ENCODE measurements at places on chromosomes 1 and 21. TPM values are rescaled to one million over a fixed set of nuclear protein-coding genes. Genes with fewer than 3 reads are reported as not detected.

Gene RBM34
- 50.1 TPM for total RNA-seq

Gene HNRNPR
- 53.5 TPM for total RNA-seq

Gene SCAF4
- total RNA-seq: 15.4 TPM

Gene OR2G6
- total RNA-seq: not detected

Gene GFI1
- total RNA-seq: 0.19 TPM

Gene KIRREL1
- total RNA-seq: 9.5 TPM

Gene ROR1
- total RNA-seq: 8.6 TPM

Gene CD160
- not detected for total RNA-seq

Gene SAMSN1
- 1.3 TPM for total RNA-seq

Gene PROK1
- not detected for total RNA-seq

Gene CFHR5
- not detected for total RNA-seq

GRCh38 chr21:15964236-15964855, 234.6 kb downstream of the USP25 start:
- no peak for DNase-seq

- DNase-seq: no peak
Measured at GRCh38 chr1:153288634-153289275, 24.0 kb downstream of the PGLYRP3 start.

DNA sequence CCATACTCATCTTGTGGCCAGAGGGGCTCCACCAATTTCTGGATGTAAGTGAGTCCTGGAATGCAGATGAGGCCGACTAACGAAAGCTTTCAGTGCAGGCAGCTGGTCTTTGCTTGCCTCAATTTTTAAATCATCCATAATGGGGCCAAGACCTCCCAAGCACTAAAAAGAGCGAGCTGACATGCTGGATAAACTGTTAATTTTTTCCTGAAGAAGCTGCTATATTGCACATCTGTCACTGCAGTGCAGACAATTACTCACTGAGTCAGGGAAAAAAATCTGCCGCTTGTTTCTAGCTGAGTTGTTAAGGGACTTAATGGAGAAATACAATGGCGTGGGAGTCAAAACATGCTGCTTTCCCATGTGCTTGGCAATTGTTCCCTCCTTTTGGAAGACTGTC, 205.5 kb downstream of the GPATCH2 start:
- DNase-seq: no peak

GRCh38 chr1:32873484-32873883, 2.8 kb upstream of the FNDC5 start:
- DNase-seq: no peak

DNA sequence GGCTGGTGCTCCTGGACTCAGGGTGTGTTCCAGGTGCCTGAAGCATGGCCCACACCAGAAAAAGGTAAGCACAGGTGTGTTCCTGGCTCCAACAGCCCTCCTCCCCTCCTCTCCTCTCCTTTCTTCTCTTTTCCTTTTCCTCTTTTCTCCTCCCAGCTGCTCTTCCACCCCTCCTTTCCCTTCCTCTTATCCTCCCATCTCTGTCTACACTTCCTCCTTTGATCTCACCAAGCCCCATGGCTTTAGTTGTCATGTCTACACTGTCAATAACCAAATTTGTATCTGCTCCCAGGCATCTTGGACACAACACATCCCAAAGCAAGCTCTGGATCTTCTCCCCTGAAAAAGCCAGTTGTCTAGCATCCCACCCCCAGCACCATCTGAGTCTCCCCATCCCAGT, 56.7 kb upstream of the LAPTM5 start:
- DNase-seq: no peak

- no peak for DNase-seq
Measured at GRCh38 chr1:92203105-92203504, 14.6 kb upstream of the C1orf146 start.

DNA sequence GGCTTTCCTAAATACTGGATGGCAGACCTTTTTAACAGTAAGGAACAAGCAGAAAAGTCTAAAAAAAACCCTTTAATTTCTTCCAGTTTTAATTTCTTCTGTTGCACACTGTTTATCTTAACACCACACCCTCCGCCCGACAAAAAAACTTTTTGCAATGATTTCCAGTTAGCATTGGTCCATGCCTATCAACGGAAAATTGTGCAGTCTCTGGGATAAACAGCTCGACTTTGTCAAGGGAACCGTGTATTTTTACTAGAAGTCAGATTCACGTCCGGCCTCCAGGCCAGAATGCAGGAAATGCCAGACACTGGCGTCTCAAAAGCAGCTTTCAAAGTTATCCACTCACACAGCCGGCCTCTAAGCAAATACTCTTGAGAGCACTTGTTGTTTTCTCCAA, 378 bp upstream of the NUP210L start:
- peak; percentile 46 for DNase-seq

GRCh38 chr21:33443194-33443593, 36.6 kb downstream of the TMEM50B start:
- DNase-seq: no peak

GRCh38 chr1:240031009-240031408, 60.7 kb upstream of the FMN2 start:
- no peak for DNase-seq

DNA sequence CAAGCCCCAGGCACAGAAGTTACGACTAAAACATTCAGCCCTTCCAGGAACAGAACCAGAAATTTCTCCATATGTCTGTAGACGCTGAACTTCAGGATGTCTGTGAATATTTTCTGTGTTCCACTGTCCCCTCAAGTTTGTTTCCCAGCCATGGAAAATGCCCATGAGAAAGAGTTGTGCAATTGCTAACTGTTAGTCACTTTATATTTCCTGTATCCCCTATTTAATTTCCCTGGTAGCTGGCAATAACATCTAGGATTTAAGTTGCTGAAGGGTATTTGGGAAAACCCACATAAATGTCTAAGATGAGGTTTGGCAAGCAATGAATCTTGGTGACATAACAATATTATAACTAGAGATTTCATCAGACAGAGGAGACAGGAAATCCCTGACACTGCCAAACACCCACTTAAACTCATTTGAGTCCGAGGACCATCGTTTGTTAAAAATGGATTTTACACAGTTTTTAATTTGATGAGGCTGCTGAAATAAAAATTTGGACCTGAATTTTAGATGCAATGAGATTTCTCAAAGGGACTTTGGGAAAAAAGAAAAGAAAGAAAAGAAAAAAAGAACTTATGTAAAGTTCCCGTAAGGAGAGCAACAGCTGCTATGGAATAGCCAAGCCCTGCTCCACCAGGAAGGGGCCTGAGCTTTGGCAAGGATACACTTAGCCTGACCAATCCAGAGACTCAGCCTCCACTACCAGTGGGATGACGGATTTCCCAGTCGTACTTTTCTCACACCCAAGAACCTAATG, 21.8 kb upstream of the ERRFI1 start:
- DNase-seq: no peak

- no peak for DNase-seq
Measured at GRCh38 chr1:246552110-246552509, 14.0 kb downstream of the TFB2M start.

DNA sequence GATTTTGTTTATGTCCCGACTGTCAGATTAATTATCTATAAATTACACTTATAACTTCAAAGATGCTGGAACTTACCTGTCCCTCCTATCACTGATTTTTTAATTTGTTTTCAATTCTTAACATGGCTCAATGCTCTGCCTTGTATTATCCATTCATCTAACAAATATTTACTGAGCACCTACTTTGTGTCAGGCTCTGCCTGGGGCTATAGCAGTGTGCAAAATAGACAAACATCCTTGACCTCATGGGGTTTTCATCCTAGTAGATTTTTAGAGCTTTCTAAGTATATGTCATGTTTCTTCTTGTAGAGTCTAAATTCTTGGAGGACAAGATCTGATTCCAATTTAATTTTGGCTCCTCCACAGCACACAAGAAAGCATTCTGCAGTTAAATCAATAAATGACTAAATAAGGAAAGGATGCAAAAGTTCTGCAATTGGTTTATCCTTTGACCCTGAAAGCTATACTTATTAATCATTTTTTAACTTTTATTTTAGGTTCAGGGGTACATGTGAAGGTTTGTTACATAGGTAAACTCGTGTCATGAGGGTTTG, 10.8 kb upstream of the SMYD2 start:
- no peak for DNase-seq

DNA sequence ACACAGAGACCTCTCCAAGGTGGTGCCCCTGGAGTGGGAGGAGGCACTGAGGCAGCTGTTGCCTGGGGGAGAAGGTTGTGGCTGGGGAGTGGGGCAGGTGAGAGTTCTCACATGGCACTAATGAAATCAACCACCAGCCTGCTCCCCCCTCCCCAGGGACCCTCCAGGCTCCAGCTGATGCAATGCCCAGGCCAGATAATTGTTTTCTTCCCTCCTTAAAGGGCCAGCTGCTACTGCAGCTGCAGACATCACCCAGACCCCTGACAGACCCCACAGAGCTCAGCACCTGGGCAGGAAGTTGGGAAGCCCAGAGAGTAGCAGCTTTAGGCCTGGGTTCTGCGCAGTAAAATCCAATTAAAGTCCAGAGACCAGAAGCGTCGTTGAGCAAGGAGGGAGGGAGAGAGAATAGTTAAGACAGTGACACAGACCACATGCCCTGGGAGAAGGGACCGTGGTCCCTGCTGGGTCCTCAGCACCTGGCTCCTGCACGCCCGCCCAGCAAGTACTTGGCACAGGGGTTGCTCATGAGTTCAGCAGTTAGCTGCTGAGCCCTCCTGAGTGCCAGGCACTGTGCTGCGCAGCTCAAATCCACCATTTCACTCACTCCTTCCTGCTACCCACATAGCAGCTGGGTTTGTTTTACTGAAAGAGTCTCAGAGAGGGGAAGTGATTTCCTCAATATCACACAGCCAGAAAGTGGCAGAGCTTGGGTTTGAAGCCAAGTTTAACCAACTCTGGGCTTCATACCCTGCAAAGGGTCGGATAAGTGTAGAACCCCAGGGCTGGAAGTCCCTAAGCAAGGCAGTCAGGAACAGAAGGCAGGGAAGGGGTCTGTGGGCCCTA, 1.9 kb downstream of the RIMS3 start:
- no peak for DNase-seq

- no peak for DNase-seq
Measured at GRCh38 chr1:201346987-201347386, 30.5 kb downstream of the TNNT2 start.

GRCh38 chr21:24272521-24272938, 1334.8 kb downstream of the MRPL39 start:
- DNase-seq: no peak

GRCh38 chr1:46804027-46804889, 5.4 kb downstream of the CYP4B1 start:
- peak; percentile 67 for DNase-seq

DNA sequence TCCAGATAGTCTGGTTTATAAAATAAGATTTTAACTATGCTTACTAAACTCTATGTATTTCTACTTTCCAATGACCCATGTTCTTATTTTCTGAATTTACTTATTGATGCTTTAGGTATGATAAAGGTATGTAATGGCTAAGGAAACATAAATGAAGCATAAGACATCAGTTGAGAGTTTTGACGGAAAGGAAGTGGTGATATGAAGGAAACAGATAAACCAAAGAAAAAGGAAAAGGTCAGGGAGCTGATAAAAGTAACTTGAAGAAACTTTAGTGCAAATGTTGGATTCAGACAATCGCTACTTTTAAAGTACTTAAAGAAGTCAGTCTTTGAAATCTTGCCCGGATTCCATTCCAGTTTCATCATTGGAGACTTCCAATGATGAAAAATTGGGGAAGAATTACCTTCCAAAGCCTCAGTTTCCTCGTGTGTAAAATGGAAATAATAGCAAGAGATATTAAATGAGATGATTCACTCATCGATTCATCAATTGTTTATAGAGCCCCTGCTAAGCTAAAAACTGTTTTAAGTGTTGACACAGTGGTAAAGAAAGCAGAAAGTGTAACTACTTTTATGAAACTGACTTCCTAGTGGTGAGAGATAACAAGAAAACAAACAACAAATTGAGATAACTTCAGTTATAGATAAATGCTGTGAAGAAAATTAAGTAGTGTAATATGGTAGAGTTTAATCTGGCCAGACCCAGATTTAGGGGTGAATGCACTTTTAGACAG, 10.6 kb downstream of the PTPRC start:
- no peak for DNase-seq

DNA sequence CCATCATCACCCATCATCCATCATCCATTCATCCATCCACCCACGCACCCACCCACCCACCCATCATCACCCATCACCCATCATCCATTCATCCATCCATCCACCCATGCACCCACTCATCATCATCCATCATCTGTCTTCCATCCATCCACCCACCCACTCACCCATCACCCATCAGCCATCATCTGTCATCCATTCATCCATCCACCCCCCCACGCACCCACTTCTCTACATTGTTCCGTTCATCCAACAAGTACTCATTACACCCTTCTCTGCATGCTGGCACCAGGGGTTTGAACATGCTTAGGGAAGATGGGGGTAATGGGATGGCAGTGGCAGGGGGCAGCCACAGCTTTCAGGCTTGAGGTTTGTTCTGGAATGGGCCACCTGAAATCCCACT, 82.1 kb downstream of the ADARB1 start:
- DNase-seq: no peak

- no peak for DNase-seq
Measured at GRCh38 chr1:99970713-99971255, 988 bp downstream of the SLC35A3 start.

GRCh38 chr1:26412180-26412840, 1.7 kb downstream of the LIN28A start:
- no peak for DNase-seq

- peak; percentile 42 for DNase-seq
Measured at GRCh38 chr1:228073857-228074545, 8.5 kb upstream of the ARF1 start.

GRCh38 chr1:70992521-70992920, 55.1 kb downstream of the PTGER3 start:
- no peak for DNase-seq

Data from Right ventricle myocardium superior (tissue), 1 donor.